ENCODE measurements at places on chromosomes 7 and 10.

DNA sequence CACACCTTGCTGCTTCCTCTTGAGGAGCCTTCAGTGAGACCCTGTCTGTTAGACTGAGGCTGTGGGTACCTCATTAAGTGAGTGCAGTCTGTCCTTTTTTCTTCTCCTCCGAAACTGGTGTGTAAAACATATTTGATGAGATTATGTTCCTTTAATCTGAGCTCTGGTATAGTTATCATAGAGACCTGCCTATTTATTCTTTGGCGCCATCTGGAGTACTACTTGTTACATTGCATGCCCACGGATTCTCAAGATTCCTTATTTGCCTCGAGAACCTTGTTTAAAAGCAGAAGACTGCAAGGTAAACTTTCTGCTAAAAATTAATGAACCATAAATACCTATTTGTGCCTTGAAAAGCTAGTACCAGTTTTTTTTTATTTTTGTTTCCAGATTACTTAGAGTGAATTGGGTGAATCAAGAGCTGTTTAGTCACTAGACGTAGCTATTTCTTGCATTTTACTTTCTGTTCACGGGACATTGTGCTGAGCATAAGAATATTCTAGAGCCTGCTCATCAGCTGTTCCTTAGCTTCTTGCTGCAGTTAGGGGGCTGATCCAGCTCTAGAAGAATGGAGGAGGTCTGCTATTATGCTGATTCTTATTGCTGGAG, 16.9 kb upstream of the STMP1 start:
- peak; percentile 51 for DNase-seq

GRCh38 chr7:137231167-137231566, 112.4 kb downstream of the PTN start:
- no peak for DNase-seq

GRCh38 chr10:101122270-101123084, 8.6 kb upstream of the TLX1 start:
- no peak for DNase-seq

DNA sequence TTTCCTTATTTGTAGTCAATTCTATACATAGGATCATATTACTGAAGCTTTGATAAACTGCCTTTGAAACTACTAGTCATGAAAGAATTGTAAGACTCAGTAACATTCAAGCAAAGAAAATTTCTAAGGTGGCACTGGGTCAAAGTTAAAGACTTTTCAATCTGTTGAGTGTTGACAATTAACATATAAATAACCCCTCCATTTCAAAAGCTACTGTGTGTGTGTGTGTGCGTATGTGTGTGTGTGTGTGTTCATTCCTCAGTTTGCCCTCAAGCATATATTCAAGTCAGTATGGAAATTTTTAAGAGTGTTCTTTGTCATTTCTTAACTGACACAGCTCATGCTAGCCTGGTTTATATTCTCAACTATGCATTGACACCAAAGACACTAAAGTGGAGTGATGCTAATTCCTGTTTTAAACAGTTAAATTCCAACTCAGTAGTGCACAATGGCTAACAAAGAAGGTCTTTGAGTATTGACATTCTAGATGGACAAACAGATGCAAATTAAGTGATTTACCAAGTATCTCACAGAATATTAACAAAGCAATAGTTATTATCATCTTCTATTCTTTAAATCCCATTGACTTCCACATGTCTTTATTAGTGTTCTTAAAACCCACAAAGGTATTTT, 314.8 kb upstream of the GRM3 start:
- DNase-seq = no peak

DNA sequence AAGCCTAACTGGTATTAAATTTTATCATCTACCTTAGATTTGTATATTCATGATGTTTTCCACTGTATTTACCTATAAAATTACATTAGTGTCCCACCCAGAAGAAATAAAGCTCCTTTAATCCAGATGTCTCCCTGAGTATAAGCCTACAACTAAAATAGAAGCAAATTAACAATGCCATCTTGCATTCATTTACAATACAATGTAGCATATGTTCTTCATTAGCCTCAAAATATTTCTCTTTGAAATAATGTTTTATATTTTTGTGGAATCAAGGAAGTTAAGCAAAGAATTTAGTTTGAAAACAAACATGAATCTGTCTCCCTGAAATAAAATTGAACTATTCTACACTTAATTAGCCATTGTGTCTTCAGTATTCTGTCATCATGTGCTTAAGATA, 112.3 kb downstream of the CACNA2D1 start:
- no peak for DNase-seq

- no peak for DNase-seq
Measured at GRCh38 chr10:23063045-23063972, 32.1 kb upstream of the MSRB2 start.

DNA sequence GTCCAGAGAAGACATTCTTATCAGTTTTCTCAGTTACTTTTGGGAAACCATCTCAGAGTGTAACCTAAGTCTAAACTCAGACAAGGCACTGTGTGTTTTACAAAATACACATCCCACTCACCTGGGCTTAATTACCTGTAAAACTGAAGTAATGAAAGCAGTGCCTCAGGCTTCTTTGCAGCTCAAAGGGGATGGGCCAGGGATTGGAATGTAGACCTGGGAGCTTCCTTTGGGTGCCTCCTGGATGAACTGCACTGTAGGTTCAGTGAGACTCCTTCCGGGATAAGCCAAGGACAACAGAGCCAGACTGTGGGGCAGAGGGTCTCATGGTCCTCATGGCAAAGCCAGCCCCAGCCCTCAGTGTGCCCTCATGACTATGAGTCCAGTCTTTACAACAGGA, 672.4 kb upstream of the GALNT17 start:
- peak; percentile 44 for DNase-seq

DNA sequence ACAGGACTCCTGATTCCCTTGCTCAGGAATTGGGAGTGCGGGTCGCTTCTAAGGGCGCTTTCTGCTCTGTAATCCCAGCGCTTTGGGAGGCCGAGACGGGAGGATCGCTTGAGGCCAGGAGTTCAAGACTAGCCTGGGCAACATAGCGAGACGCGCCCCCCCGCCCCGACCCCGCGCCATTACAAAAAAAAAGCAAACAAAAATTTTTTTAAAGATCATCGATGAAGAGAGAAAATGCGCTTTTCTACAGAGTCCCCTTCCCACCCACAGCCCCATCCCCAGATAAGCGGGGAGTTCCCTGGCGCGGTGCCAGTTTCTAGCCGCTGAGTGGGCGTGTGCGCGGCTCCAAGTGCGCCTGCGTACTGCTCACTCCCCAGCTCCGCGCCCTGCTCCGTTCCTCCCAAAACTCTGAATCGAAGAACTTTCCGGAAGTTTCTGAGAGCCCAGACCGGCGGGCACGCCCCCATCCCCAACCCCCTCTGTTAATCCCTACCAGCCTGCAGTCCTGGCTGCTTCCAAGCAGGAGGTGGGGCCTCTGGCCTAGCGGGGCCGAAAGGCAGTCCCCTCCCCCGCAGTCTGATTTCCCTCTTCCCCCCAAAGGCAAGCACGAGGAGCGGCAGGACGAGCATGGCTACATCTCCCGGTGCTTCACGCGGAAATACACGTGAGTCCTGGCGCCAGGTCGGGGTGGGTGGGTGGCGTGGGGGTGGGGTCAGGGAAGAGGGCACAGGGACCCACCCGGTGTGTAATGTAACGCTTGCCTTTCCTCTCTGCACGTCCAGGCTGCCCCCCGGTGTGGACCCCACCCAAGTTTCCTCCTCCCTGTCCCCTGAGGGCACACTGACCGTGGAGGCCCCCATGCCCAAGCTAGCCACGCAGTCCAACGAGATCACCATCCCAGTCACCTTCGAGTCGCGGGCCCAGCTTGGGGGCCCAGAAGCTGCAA, 1.0 kb downstream of the HSPB1 start:
- peak; percentile 83 for DNase-seq

DNA sequence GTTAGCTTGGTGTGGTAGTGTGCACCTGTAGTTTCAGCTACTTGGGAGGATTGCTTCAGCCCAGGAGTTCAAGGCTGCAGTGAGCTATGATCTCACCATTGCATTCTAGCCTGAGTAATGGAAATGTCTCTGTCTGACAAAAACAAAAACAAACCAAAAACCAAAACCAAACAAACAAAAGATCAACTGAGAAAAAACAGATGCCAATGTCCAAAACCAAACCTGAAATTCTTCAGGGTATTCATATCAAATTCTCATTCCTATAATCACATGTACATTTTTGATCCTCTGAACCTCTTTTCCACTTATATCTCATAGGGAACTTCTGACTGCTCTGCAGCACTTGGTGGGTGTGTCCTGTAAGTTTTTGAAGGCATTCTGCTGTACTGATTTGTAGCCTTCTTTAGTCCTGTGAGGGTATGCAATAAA, 87.0 kb downstream of the CDK6 start:
- no peak for DNase-seq

- no peak for DNase-seq
Measured at GRCh38 chr7:134449680-134450079, 9.2 kb downstream of the AKR1B1 start.

DNA sequence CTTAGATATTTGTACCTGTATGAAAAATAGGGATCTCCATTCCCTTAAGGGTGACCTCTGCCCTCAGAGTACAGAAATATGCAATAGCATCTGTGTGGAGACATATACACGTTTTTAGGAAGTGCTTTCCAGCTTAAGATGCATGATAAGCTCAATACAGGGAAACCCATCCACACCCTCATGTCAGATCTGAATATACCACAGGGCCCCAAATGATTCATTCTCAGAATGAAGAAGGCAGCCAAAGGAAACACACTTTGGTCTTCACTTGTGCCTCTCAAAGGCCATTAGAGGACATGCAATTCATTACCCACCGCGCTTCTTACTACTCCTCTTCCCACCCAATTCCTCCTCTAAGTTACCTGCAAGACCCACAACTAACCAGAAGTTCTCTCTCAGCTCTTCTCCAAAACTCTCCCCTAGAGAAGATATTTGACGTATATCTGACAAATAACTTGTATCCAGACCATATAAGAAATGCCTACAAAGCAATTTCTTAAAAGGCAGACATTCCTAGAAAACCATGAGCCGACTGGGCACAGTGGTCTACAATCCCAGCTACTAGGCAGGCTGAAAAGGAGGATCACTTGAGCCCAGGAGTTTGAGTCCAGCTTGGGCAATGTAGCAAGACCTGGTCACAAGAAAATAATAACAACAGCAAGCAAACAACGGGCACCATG, 103.0 kb downstream of the OAT start:
- DNase-seq = no peak

- DNase-seq = peak; percentile 56
Measured at GRCh38 chr10:69801094-69801433, 642 bp upstream of the COL13A1 start.

DNA sequence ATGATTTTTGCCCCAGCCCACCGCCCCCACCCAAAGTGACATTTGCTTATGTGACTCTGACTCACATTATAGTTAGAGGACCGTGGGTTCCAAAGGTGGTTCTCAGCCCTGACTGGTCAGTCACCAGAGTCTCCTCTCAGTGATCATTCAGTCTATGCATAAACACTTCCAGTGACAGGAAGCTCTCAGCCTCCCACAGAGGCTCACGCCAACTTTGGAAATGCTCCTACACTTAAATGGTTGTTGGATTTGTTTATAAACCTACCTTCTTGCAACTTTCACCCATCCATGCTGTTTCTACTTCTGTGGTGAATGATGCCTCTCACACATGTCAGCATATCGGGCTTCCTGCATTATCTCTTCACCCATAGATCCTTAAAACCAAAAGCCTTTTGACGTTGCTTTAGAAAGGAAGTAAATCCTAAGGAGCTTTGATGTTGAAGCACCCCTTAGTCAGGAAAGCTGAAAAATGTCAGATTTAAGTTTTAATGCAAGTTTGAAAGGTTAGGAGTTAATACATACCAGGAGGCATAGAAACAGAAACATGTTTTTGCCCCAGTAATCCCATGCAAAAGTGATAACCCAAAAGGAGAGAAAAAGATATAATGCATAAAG, 46.5 kb upstream of the FGL2 start:
- no peak for DNase-seq

GRCh38 chr7:33601884-33602283, 303.5 kb upstream of the BMPER start:
- DNase-seq = no peak

DNA sequence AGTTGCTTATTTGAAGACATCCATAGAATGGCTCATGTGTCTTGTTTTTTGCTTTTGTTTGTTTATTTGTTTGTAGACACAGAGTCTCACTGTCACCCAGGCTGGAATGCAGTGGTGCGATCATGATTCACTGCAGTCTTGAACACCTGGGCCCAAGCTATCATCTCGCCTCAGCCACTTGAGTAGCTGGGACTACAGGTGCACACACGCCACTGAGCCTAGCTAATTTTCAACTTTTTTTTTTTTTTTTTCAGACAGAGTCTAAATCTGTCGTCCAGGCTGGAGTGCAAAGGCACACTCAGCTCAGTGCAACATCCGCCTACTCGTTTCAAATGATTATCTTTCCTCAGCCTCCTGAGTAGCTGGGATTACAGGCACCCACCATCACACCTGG, 83.3 kb upstream of the KLF6 start:
- DNase-seq = no peak

- DNase-seq = no peak
Measured at GRCh38 chr7:155597753-155598140, 46.7 kb upstream of the RBM33 start.

DNA sequence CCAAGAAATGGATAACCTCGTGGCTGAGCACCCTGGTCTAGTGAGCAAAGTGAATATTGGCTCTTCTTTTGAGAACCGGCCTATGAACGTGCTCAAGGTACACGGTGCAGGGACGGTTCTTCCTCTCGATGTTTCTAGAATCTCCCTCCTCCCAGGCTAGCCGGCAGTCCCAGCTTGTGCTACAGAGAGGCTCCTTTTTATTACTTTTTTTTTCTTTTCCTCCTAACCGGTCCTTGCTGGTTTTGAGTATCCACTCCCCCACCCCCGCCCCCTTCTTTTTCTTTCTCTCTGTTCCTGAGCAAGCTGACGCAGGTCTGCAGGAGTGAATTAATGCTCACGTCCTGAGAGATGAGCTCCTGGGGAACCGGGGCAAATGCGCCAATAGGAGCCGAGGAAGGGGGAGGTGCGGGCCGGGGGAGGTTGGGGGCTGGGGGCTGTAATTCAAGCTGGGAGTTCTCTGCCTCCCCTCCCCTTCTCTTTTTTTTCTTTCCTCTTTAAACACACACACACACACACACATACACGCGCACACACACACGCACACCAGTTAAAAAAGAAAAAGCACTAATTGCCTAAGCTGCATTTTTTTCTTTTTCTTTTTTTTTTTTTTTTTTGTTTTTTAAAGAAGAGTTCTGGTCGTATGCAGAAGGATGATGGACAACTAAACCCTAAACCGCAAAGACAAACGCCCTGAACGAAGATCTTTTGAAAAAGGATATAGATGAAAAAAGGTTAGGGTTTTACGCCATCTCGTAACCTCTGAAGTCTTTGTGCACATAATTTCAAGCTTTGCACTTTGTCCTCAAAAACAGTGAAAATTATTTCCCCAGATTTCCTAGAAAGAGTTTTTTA, 6.6 kb downstream of the CPA2 start:
- DNase-seq = no peak

- no peak for DNase-seq
Measured at GRCh38 chr7:101612885-101613515, 16.1 kb downstream of the MYL10 start.

GRCh38 chr7:3835109-3835508, 534.1 kb downstream of the SDK1 start:
- peak; percentile 12 for DNase-seq

GRCh38 chr7:140003913-140004382, 58.8 kb downstream of the PARP12 start:
- DNase-seq = peak; percentile 28

All from LoVo (cell line).